Fibroblast of skin of right biceps (primary cell): ENCODE measurements at places on chromosomes 13 and 19.

- DNase-seq: no peak
These were observed 8.1 kb upstream of the C5AR2 start for GRCh38 chr19:47323872-47324271.

- no peak for DNase-seq
These were observed 12.8 kb upstream of the RASA3 start for GRCh38 chr13:114145256-114145655.

DNA sequence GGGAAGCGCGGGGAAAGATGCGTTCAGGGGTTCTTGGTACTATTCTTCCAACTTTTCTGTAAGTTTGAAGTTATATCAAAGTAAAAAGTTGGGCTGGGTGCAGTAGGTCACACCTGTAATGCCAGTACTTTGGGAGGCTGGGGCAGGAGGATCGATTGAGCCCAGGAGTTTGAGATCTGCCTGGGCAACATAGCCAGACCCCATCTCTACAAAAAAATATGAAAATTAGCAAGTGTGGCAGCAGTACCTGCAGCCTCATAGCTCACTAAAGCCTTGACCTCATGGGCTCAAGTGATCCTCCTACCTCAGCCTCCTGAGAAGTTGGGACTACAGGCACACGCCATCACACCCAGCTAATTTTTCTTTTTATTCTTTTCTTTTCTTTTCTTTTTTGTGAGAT is 12.4 kb upstream of the ZNF77 start:
- DNase-seq: no peak

DNA sequence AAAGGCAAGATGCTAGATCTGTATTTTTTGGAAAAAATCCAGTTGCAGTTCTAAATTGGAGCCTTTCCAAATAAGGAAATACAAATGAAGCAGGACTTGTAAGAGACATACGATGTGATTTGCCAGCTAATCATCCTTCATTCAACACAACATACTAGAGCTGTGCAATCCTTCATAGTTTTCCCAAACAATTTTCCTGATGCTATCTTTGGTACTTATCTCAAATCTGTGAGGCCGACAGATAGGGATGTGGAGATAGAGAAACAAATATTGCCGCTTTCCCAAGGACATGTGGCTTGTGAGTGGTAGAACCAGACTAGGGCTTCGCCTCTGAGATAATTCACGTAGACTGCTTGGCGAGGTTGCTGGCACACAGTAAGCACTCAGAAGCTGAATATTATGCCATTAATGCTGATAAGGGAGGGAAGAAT is 176.6 kb downstream of the LMO7 start:
- peak; percentile 44 for DNase-seq

- no peak for DNase-seq
These were observed 7.8 kb downstream of the CIC start for GRCh38 chr19:42276821-42277220.
